ENCODE measurements at places on chromosomes 2 and 18.

GRCh38 chr2:218819093-218819492 lies 12.5 kb downstream of the PRKAG3 start:
- no peak for DNase-seq

- DNase-seq = no peak
Measured at GRCh38 chr2:111642586-111643327, 241.2 kb downstream of the ANAPC1 start.

DNA sequence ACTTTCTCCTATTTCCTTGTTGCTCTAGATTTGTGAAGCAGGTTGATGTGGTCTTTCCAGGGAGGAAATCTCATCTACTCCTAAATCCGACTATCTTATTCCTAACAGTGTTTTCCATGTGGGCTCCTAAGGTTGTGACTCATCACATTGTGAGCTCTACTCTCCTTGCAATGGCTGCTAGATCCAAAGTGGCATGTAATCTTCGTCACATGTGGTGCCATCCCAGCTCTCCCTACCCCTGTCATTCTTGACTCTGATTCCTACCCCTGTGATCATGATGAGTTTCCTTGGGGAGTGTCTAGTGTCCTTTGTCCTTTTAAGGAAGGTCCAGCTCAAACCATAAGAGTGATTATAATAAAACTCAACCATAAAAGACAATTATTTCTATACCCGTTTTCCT lies 47.3 kb upstream of the GULP1 start:
- no peak for DNase-seq

DNA sequence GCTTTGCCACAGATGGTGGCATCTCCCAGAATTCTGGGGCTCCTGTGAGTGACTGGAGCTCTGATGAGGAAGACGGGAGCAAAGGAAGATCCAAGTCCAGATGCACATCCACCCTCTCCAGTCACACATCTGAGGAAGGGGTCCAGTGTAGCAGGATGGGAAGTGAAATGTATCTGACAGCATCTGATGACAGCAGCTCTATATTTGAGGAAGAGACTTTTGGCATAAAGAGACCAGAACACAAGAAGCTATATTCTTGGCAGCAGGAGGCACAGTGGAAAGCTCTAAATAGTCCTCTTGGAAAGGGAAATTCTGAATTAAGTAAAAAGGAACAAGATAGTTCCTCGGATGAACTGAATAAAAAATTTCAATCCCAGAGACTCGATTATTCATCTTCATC lies 23.5 kb upstream of the C1GALT1C1L start:
- DNase-seq = no peak

DNA sequence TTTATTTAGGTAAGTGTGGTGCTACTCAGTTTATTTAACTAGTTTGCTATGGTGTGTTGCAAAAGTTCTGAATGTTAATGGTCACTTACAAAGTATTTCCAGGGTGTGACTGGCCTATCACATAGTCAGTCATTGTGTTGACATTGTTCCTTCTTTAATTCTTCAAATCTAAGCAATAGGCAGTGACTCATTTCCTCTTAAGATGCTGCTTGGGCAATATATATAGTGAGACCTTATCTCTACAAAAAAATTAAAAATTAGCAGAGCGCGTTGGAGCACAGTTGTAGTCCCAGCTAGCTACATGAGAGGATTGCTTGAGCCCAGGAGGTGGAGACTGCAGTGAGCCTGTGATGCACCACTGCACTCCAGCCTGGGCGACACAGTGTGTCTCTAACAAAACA lies 5.8 kb upstream of the CCDC88A start:
- DNase-seq = no peak
